ENCODE measurements at places on chromosomes 5 and 9.

DNA sequence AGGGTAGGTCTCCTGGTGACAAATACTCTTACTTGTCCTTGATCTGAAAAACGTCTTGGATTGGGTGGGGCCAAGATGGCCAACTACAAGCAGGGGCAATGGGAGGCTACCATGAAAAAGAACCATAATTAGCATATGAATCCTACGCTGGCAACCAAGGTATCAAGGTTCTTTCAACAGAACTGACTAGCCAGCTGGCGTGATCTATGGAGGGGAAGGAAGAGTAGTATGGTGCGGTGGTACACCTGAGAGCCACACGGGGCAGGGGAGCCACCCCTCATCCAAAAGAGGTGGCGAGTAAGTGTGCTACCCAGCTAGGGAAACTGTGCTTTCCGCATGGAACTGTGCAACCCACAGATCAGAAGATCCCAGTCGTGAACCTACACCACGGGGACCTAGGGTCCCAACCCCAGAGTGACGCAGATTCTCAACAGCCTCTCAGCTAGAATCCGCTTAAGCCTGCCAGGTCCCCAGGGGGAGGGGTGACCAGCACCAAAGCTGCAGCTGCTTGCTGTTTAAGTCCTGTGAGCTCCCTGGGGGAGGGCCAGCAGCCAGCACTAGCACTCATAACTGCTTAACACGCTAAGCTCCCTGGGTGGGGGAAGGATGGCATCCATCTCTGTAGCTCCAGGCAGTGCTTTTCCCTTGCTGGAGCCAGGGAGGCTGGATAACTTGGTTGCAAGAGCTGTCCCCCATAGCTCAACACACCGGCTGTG, 334.8 kb downstream of the FBXL17 start:
- DNase-seq: no peak

GRCh38 chr5:1245905-1246576, 20.9 kb downstream of the SLC6A18 start:
- DNase-seq: no peak

GRCh38 chr5:50691399-50692016, 25.1 kb downstream of the PARP8 start:
- DNase-seq: no peak

DNA sequence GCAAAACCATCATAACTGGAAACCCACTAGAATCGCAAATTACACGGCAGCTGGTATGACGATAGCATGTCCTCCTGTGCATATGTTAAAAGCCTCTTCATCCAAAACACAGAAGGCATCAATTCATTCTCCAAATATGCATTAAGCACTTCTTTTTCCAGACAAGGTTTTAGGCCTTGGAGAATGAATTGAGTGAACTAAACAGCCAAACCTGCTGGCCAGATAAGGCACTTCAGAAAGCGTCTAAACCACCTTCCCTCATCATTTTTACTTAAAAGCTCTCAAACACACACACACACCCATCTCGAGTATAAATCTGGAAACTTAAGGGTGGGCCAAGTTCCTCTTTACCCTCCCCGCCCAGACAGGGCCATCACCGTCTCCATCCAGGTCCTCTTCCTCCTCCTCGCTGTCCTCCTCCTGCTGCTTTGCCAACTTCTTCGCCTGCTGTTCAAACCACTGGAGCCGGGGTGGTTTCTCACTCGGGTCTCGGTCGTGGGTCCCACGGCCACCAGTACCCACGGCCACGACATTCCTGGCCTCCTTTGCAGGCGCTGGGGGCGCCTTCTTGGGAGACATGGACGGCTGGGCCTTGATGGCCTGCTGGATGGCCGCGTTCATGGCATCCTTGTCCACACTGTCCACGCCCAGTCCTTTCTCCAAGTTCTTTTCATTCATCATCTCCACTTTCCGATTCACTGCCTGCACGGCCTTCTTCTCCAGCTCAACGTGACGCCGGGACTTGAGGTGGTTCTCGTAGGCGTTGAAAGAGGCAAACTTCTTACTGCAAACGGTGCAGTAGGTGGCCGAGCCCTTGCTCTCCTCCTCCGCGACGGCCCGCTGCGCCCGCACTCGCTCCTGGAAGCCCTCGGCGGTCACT, 696 bp downstream of the ZNF622 start:
- DNase-seq: no peak

GRCh38 chr9:36293171-36293570, 34.9 kb upstream of the GNE start:
- no peak for DNase-seq

DNA sequence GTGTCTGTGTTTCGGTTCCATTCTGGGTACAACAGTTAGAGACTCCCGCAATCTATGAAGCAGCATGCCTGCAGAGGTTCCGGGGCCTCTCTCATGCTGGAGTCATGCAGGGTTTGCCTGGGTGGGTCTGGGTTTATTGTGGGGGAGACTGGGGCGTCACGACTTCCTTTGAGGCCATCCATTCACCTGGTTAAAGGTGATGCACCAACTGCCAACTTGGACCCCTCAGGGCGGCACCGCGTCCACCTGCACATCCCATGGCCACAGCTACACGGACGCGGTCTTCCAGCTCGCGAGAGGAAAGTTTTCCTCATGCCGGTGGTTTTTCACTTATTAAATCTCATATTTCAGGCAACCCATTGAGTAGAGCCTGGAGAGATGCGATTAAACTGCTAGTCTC, 30.9 kb upstream of the IRX4 start:
- no peak for DNase-seq

GRCh38 chr5:162888268-162888667, 549.1 kb upstream of the CCNG1 start:
- DNase-seq: no peak

DNA sequence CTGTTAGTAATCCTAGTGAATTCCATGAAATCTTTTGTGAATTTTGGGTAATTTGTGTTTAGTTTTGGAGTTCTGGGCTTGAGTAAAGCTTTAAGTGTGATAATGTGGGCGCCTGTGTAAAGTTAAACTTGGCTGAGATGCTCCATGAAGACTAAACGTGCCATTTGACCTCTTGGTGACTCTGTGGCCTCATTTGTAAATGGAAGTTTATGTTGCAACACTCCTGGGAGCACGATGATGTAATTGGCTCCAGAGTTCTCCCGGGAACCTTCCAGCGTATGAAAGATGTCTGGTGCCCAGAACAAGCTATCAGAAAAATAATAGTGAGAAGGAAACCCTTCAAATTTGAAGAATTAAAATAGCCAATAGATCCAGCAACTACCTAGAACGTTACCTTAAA, 981.2 kb downstream of the TLE4 start:
- DNase-seq: peak; percentile 17

GRCh38 chr5:160369990-160370712, at the start of gene C1QTNF2:
Gene C1QTNF2, minus strand, starts transcription at chr5:160370626. Its CDS starts 15,615 bp downstream, at chr5:160355011.
- no peak for DNase-seq

DNA sequence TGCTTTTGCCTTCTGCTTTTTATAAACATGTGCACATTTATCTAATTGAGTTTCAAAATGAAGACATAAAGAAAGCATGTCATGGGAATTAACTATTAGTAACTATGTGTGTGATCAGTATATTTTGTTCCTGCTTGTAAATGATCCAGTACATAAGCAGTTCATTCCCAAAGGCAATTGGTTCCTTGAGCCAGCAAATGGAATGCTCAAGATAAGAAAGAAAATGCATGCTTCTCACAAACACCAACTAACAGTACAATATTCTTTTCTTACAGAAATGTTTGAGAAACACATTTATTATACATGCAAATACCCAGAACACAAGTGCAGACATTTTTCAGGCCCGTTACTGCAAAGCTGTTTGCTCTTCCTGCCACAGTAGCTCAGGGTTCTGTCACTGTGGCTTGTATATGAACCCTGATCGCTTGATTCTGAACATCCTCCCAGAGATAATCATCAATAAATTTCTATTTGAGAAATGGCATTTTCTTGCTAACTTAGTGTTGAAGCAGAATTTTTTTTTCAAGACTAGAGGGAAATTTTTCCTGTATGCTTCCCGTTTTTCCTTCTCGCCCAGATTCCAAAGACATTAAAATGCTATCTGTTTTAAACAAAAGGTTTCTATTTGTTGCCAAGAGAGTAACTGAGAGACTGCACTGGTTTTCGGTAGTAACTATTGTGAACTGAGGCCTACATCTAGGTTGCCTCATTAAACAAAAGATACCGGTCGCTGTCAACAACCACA, 1.9 kb downstream of the GNAQ start:
- DNase-seq: no peak

DNA sequence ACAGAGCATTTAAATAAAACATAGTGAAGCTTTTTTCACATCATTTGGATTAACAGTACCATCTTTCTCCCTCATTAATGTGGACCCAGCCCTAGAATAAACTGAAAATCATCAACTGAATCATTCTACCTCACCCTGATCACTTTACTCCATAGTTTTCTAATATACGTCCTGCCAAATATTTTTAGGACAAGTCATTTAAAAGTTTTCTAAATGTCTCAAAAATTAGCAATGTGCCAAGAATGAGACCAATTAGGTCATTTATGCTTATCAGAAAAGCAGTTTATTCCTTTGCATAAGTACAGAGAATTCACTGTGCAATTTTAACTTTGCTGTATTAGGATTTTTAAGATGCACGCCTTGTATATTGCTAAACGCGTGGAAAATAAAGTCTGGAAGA, 284.4 kb downstream of the PIK3R1 start:
- DNase-seq: no peak

DNA sequence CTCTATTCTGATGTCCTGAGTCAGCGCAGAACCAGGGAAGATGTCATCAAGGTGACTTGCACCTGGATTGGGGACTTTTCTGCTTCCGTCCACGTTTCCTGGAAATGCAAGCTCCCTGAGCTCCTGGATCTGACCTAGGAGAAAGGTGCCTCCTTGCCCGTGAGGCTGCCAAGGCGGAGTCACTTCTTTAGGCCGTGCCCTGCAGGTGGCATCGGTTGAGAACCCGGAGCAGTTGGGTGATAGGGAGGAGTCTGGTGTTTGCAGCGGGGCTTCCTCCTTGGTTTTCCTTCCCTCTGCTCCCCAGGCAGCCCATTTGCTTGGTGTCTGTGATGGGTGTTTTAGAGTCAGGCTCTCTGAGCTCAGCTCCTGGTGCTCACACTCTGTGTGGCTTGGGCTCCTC, 15.2 kb downstream of the NANS start:
- no peak for DNase-seq

GRCh38 chr9:14769230-14769571, 46.7 kb upstream of the CER1 start:
- DNase-seq: no peak

DNA sequence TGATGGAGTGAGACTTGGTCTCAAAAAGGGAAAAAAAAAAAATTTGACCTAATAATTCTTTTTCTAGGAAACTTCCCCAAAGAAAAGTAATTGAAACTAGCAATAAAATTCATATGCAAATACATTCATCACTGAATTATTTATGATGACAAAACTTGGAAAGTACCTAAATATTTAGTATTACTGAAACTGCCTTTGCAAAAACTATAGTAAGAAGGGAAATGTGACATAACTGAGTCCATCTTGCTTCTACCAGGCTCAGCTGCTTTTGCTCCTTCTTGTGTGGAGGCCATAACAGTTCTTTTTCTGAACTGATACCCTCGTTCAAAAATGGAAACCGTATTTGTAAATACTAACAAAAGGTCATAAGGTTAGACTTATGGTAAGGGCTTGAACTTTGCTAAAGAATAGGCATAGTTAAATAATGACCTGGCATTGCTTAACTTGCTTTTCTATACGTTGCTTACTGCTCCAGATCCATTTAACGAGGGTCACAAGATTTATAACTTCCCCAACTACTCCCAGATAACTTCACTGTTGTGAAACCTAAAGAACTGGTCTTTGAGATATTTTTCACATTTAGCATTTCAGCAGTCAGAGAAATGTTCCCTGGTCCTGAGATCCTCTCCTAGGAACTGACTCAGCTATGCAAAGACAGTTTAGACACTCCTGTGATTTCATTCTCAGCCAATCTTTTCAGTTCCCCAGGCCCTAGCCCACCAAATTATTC, 68.4 kb downstream of the CFAP95 start:
- no peak for DNase-seq

All from tibial nerve (tissue), 4 donors.